Bronchial epithelial cell (primary cell): ENCODE measurements at places on chromosomes 2 and 18. TPM values are rescaled to one million over a fixed set of nuclear protein-coding genes. Genes with fewer than 3 reads are reported as not detected.

SCYGR4 gene
- not detected in 2 replicates for total RNA-seq

TGOLN2 gene
- 34.5 and 41.3 TPM in 2 replicates for total RNA-seq

TCF4 gene
- total RNA-seq, result 4.5 and 10.0 TPM in 2 replicates

SULT1C4 gene
- not detected in 2 replicates for total RNA-seq

DCDC2C gene
- not detected in 2 replicates for total RNA-seq

SLC11A1 gene
- 0.26 and 0.51 TPM in 2 replicates for total RNA-seq

WDPCP gene
- total RNA-seq, result 3.2 and 4.0 TPM in 2 replicates

SPHKAP gene
- total RNA-seq, result not detected in 2 replicates
